Thoracic aorta (tissue), 2 donors: ENCODE measurements at places on chromosomes 1 and 21.

- no peak for DNase-seq
Measured at GRCh38 chr21:24025101-24025500, 1582.2 kb downstream of the MRPL39 start.

DNA sequence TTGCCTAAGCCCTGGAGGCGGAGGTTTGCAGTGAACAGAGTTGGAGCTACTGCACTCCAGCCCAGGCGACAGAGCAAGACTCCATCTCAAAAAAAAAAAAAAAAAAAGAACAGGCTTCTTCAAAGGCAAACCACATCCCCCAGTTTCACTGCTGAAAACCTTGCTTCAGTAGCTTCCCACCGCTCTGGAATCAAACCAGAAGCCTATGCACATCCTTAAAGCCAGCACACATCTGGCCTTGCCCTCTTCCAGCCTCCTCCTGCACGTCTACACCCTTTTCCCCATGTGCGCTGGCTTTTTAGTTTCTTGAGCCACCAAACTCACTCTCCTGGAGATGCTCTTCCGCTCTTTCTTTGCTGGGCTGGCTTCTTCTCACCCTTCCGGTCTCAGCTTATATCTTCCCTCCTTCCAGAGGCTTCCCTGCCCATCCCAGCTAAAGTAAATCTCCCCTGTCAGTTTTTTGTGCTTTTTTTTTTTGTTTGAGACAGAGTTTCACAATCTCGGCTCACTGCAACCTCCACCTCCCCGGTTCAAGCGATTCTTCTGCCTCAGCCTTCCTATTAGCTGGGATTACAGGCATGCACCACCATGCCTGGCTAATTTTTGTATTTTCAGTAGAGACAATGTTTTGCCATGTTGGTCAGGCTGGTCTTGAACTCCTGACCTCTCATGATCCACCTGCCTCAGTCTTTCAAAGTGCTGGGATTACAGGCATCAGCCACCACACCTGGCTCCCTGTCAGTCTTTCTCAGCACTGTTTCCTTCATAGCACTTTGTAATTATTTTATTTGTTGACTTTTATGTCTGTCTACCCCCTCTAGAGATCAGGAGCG lies 42.0 kb upstream of the ID3 start:
- no peak for DNase-seq

- DNase-seq = no peak
Measured at GRCh38 chr1:24020025-24020424, 39.9 kb upstream of the SRSF10 start.

DNA sequence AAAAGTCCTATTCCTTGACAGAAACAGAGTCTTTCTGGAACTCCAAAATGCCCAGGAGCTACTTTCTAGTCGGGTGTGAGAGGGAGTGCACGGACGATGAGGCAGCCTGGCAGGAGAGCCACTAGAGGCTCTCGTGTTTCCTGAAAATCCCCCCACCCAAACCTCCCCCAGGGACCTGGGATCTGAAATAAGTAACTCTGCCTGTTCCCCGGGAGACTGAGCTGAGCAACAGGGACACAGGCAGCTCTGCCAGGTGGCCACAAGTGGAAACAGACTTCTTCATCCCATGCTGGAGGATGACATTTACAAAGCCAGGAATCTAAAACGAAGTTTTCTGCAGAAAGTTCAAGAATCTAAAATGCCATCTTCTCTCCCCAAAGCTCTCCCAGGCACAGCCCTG lies 77.1 kb downstream of the ITPKB start:
- no peak for DNase-seq

- DNase-seq = no peak
Measured at GRCh38 chr1:186482661-186483255, 21.8 kb upstream of the PDC start.
